ENCODE measurements at places on chromosomes 1 and 21.

GRCh38 chr21:35508139-35508888 lies 459.2 kb upstream of the RUNX1 start:
- peak; percentile 92 for DNase-seq

GRCh38 chr21:46095814-46096595 lies 1.9 kb upstream of the COL6A2 start:
- no peak for DNase-seq

- no peak for DNase-seq
These were observed 46.6 kb downstream of the SMYD2 start for GRCh38 chr1:214327514-214327913.

- peak; percentile 53 for DNase-seq
These were observed 29.0 kb upstream of the PPM1J start for GRCh38 chr1:112744009-112744578.

DNA sequence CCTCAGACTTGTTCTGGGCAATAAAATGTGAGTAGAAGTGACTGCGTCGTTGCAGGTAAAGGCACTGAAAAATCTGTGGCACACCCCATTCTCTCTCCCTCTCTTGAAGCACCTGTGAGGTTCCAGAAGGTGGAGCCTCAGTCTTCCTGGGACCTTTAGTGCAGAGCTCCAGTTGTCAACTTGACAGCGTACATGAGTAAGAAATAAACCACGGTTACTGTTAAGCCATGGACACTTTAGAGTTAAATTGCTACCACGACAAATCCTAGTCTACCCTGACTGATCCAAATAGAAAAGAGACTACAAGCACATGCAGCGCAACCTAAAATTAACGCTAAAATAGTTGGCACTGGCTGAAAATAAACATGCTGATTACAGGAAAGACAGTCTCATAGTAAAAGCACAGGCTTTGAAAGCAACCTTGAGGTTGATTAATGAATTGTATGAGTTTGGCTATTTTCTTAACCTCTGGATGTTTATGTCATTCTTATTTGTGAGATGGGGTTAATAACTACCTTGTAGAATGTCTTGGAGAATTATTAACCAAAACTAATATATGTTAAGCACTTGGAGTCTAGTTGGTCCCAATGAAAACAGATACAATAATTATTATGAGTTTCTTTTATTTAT lies 93.0 kb upstream of the PLPPR4 start:
- no peak for DNase-seq

DNA sequence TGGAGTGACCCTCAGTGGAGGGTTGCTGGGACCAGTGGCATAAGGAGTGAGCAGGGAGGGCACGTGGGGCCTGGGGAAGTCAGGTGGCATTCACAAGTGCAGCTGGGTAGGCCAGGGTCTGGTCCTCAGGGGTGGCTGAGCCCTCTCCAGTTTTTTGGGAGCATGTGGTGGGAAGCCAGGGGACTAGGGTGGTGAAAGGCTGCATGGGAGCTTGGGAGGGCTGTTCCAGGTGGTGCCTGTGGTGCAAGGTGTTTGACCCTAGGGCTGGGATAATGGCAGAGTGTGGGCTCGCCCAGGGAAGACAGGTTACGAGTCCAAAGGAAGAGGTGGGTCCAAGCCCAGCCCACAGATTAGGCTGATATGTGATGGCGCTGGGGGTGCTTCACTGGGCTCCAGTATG lies 30.5 kb downstream of the MAN1C1 start:
- DNase-seq, result no peak

- peak; percentile 60 for DNase-seq
These were observed 38.8 kb upstream of the STMN1 start for GRCh38 chr1:25944986-25945385.

GRCh38 chr1:154867841-154868605 lies 2.1 kb downstream of the KCNN3 start:
- DNase-seq, result no peak

GRCh38 chr1:2525920-2526823 lies at the start of gene PANK4:
TSS of gene PANK4 (minus strand) at chr1:2526596. CDS start at chr1:2526587, 9 bp downstream.
- peak; percentile 93 for DNase-seq

GRCh38 chr1:168031198-168031597 lies 94.3 kb upstream of the MPC2 start:
- no peak for DNase-seq

DNA sequence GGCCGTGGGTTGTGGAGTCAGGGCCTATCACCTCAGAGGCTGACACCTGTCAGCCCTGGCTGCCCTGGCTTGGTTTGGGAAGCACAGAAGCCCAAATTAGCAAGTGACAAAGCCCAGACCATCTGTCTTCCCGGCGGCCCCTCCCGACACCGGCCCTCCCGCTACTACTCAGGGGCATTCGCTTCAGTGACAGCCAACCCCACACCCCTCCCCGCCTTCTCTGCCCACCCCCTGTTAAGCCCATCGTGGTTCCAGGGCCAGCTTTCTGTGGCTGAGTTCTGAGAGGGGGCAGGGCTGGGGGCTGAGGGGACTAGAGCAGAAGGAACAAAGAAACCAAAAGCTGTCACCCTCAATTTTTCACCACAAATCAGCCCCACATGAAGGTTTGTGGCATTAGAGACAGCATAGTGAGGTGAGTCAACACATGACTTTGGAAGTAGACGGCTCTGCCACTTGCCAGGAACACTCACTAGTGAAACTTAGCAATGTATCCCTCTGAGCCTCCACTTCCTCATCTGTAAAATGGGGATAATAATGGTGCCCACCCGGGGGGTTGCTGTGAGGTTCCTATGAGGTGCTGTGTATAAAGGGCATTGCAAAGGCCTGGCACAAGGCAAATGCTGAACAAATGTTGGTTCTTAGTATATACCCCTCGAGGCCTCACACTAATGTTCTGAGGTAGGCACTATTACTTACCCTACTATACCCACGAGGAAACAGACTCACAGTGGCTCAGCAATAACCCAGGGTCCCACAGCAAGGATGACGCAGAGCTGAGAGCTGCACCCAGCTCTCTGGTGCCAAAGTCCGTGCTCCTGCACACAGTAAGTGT lies 5.2 kb upstream of the TNNI1 start:
- DNase-seq, result no peak

DNA sequence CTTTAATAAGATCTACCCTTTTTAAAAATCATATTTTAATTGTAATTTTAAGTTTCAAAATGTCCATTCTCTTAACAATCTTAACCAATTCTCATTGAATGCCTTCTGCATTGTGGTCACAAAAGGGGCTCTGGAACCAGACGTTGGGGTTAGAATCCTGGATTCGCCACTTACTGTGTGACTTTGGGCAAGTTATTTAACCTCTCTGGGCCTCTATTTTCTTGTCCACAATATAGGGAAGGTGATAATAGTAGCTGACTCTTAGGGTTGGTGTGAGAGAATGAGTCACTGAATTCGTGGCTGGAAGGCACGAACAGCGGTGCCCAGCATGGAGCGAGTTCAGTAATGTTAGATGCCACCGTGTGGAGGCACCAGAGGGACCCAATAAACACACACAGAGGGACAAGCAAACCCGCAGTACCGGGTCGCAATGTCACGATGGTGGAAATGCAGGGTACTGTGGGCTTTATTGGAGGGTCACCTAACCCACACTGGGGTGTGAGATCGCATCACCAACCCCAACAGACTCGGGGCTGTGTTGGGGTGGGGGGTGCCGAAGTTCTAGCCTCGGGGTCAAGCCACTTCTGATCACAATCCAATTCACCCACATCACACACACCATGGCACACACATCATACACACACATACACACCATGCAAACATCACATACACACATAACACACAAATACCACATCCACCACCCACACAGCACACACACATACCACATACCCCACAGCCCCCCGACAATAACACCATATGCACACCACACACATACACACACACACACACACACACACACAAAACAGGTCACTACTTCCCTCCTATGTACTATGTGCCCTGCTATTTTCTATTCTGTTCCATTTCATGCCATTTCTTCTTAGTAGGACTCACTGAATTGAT lies 27.0 kb upstream of the IFNAR2 start:
- DNase-seq, result no peak

GRCh38 chr1:58854576-58854975 lies 70.7 kb upstream of the JUN start:
- no peak for DNase-seq

GRCh38 chr21:37710546-37711285 lies 205.5 kb downstream of the KCNJ6 start:
- peak; percentile 15 for DNase-seq

GRCh38 chr1:6509919-6510291 lies 18.4 kb upstream of the PLEKHG5 start:
- no peak for DNase-seq

DNA sequence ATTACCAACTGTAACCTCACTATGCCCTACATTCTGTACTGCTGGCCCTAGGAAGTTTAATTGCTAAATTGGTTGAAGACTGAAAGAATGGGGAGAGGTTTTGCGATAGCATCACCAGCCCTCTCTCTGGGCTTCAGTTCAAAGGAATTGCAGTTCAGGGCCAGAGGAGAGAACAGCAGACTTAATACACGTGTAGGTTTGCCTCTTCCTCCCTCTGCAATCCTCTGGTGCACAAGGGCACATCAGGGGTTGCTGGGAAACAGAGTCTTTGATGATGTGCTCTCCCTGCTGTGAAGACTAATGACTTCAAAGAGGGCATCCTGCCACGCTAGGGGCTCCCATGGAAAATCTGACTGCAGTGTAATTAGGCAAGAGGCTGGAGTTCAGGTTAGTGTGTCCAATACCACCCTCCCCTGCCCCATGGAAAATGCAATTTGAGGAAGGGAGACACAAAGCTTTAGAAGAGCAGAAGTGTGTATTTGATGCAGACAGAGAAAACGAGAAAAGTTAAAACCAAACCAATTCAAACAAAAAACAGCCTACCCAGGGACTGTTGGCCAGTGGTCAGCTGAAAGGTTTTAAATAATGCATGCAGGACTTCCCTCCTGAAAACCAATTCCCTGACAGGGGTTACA lies 167.9 kb downstream of the ASTN1 start:
- DNase-seq, result no peak

- no peak for DNase-seq
These were observed 4.7 kb upstream of the SPATA45 start for GRCh38 chr1:212852105-212852688.

- DNase-seq, result no peak
These were observed 55.3 kb upstream of the BOLA1 start for GRCh38 chr1:149844101-149844500.

- no peak for DNase-seq
These were observed 1.4 kb downstream of the TSSK3 start for GRCh38 chr1:32363713-32364112.

GRCh38 chr1:169115891-169116585 lies 9.5 kb downstream of the ATP1B1 start:
- DNase-seq, result no peak

DNA sequence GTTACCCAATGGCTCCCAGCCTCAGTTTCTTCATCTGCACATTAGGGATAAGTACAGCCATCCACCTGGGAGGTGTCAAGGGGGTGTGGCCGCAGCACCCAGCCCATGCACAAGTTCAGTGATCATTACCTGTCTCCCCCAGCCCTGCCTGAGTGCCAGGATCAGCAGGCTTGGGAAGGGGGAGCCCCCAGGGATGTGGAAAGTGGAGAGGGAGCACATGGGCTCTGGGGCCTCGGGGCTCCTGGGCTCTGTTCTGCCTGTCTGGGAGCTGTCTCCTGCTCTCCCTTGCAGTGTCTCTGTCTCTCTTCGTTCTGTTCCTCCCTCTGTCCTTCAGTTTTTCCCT lies 10.8 kb upstream of the PADI1 start:
- no peak for DNase-seq

- DNase-seq, result no peak
These were observed 7.7 kb downstream of the ARHGEF19 start for GRCh38 chr1:16204634-16205333.

DNA sequence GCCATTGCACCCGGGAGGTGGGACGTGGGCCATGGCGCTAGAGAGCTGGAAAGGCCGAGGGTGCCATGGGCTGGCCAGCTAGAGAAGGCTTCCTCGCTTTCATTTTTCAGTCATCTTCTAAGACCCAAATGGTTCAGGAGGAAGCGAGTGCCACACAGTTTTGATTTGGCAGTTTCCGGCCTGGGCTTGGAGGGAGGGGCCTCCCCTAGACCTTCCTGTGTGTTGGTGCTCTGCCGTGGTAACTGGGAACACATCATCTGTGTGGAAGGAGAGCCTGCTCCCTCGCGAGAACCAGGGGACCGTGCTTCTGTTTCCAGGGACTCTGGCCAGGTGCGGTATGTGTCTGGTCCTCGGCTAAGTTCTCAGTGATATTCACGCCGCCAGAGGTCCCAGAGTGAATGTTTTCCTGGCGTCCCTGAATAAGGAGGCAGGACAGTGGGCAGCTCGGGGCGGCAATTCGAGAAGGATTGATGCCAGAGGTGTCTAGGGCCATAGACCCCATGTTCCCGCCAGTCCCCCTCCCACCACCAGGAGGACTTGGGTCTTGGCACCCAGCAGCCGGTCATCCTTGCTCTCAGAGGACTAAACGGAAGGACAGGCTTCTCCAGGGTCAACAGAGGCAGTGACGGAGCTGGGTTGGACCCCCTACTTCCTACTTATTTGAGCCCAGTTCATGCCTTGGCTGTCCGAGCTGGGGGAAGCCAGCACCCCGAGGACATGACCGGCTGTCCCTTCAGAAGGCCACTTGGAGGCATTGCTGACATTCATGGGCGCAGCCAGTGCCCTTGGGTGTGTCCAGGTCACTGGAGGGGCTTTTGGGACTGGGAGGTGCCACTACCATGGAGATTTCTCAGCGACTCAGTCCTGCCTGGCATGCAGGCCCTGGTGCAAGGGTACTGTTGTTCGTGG lies 2.7 kb upstream of the NPHP4 start:
- DNase-seq, result no peak

DNA sequence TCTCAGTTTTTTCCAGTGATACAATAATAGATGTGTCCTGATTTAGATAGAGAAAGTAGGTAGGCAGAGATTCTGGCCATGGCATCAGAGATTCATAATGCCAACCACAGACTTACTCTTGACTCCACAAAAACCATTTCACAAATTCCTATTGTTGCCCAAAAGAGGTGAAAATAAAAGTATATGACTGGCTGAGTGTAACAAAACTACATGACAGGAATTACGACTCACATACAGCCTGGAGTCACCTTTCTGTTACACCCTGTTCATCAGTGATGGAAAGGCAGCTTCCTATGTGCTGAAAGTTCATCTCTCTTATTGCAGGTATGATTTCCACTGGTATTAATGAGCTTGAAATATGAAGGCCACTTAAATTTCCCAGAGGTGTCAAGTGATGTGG lies 72.3 kb downstream of the MPZL1 start:
- peak; percentile 25 for DNase-seq

GRCh38 chr1:239757716-239758115 lies 334.0 kb upstream of the FMN2 start:
- no peak for DNase-seq

- peak; percentile 93 for DNase-seq
These were observed 26.8 kb upstream of the TARBP1 start for GRCh38 chr1:234505769-234506102.

Measured in cardiac fibroblast (primary cell).